ENCODE measurements at places on chromosomes 6 and 20.
A peak's percentile ranks its signal among the peaks of the same experiment; 100 is the strongest.

GRCh38 chr6:73878403-73878802, 182.4 kb downstream of the CD109 start:
- no peak for DNase-seq

- no peak for DNase-seq
These were observed 49.6 kb upstream of the SNAP91 start for GRCh38 chr6:83758533-83758932.

GRCh38 chr6:65819152-65819551, 112.1 kb upstream of the EYS start:
- no peak for DNase-seq

DNA sequence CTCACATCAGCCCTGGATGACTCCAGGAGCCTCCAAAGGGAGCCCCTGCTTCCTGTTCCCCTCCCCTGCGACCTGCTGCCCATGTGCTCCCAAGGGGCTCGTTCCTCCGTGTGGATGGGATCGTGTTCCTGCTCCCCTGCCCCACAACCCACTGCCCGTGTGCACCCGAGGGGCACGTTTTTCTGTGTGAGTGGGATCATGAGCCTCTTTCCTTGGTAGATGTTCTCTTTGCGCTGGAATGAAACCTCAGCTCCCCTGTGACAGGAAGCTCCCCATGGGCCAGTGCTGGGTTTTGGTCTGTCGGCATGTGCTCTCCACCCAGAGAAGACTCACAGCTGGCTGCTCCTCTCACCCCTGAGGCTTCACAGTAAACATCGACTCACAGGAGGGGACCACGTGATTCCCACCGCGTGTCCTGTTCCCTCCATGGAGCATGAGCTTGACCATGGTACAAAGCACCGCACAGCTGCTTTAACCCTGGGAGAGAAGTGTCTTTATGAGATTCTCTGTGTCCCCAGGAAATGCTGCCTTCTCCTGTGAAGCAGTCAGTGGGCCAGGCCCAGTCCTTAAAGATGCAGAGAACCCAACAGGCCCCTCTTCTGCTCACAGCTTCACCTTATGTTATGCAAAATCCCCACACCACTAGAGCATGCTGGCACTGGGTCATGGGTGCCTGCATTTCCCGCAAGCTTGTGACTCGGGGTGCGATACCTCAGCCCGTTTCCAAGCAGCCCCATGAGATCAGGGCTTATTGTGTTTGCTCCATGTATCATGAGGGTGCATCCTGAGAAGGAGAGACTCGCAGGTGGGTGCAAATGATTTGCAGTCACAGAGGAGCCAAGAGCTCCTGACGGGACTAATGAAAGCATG, 215.1 kb downstream of the ERMARD start:
- DNase-seq = no peak

DNA sequence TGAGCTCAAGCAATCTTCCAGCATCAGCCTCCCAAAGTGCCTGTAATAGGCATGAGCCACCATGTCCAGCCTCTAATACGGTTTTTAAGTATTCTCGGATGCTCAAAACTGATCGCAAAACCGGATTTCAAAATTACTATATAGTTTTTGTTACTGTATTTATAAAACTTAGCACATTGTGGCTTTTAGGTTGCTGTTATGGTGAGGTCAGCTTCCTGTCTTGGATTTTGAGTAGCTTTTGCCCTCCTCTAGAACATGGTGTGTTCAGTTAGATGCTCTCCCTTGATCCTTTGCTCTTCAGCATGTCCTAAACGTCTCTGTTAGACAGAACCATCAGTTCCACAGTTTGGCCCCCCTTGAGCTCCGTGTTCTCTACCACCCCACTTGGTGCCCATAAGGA, 96.2 kb downstream of the RPP40 start:
- no peak for DNase-seq

DNA sequence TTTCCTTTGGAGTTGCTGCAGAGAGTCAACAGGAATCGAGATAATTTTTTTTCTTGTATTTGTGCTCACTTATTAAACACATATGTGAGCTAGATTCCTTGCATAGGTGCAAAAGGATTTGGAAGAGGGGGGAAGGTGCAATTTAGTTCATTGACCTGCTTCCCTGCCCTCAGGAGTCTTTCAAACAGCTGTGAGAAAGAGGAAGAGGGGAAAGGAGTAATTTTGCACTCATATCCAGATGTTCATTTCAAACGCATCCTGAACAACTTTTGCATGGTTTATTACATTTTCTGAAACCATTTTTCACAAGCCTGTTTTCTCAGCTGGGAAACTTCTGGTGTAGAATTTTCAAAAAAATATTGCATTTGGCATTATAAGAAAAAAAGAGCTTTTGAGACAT, 795.0 kb downstream of the MAFB start:
- no peak for DNase-seq

- no peak for DNase-seq
These were observed 98.6 kb upstream of the RIN2 start for GRCh38 chr20:19659448-19659847.

DNA sequence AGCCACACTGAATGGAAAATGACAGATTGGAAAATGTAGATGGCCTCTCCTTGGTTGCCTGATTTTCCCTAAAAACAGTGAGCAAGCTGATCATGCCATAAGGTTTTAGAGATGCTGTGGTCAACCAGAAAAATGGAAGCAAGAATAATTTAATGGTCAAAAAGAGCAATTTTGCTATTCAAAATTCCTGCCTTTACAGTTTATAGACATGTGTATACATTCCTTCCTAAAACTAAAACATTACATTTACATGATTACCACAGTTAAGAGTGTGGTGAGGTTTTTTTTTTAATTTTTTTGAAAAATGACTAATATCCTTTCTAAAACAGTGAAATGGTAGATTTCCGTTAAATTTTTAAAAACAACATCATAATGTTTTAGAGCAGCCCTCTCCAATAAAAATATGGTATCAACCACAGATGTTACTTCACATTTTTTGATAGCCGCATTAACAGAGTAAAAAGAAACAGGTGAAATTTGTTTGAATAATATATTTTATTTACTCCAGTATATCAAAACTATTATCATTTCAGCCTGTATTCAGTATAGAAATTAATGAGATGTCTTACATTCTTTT, 407.0 kb upstream of the SOX4 start:
- no peak for DNase-seq

DNA sequence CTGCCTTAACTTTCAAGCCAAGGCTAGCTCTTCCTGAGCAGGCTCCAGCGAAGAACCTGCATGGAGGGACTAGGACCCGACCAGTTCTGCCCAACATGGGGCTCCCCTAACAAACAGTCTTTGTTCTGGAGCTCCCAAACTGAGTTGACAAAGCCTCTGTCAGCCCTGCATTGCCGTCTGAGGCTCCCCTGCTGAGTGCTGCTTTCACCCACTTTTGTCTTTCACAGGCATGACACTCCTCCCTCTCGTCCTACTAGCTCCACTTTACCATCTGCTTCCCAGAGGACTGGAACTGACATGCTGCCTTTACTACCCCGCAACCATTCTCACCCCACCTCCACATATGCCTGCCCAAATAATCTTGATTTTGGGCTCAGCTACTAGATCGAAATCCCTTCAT, 45.1 kb upstream of the B4GALT5 start:
- DNase-seq = peak; percentile 22

DNA sequence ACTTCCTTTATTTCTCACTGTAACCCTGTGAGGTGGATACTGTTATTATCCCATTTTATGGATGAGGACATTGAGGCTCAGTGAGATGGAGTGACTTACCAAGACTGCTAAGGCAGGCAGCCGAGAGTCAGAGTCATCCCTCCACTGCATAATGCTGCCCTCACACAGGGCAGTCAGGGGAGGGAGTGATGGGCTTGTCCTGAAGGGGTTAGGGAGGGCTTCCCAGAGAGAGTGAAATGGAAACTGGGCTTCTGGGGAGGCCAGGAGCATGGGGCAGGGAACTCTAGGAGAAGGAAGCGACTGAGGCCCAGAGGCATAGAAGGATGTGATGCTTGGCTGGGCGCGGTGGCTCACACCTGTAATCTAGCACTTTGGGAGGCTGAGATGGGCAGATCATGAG, 31.1 kb downstream of the TM9SF4 start:
- DNase-seq = no peak

DNA sequence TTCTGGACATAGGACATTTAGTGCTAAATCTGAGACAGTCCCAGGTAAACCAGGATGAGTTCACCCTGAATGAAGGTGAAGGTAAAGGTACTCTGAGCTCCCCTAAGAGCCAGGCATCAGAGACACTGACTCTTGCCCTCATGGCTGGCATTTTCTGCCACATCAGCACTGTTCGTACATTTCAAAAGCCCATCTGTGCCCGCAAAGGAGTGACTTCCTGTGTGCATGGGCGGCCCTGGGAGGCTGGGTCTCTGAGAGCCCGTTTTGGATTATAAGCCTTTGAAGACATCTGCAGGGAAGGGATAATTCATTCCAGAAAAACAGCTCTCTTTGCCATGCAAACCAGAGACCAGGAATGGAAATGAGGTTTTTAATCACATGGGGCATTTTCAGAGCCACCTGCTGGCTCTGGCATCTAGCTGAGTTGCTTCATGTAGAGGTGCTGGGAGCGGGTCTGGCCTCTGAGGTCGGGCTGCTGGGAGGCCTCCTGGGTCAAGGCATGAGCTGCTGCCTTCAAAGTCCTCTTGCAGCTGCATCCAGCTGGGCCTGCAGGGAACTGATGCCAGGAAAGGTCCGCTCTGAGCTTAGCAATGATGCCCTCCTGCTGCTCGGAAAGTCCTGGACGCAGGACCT, 348.3 kb downstream of the DHX35 start:
- peak; percentile 5 for DNase-seq

GRCh38 chr6:130769861-130770260, 57.3 kb upstream of the SMLR1 start:
- DNase-seq = no peak

DNA sequence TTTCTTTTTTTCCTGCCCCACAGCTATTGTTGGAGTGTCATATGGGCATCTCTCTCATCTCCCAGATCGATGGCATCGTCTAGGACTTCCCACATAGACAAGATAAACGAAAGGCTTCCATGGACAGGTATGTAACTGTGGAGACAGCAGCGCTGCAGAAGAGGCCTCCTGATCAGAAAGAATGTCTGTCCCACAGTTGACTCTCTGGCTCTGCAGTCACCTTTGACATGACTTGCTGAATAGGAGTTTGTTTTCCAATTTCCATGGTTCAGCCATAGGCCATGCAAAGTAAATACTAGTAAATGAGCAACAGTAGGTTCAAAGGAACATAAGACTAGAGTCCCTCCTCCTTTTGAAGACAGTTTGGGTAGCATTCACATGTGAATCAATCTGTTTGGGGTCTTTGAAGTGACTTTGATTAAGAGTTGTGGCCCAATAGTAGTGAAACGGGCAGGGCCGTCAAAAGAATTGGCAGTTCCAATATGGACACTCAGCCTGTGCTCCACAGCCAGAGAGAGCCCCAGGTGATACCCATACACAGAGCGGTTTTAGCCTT, 134.7 kb upstream of the IFNGR1 start:
- no peak for DNase-seq

DNA sequence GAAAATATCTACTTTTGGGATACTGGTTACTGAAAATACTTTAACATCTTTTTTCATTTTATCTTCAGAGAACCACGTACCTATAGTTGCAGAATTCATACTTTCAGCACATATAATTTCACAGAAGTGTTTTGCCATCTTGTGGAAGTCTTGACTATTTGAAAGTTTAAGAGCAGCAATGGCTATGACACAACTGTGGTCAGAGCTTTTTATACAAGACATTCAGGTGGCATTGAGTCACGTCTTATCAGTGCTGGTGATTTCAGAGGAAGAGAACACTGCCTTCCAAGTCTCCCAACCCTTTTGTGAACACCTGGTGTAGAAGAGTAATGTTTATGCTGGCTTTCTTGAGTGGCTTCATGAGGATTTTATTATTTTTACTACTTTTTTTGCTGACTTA, 171.6 kb downstream of the ARID1B start:
- DNase-seq = no peak

DNA sequence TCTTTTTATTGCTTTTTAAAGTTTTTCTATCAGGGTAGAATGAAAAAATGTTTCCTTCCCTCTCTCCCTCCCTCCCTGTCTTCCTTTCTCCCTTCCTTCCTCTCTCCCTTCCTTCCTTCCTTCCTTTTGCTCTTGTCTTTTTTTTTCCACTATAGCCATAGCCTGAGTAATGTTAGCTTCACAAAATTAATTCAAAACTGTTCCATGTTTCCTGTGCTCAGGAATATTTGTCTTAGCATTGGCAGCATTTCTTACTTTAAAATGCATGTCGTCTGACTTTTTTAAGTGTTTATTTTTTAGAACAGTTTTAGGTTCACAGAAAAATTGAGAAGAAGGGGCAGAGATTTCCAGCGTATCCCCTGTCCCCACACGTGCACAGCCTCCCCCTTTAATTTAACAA, 730.8 kb upstream of the CITED2 start:
- no peak for DNase-seq

DNA sequence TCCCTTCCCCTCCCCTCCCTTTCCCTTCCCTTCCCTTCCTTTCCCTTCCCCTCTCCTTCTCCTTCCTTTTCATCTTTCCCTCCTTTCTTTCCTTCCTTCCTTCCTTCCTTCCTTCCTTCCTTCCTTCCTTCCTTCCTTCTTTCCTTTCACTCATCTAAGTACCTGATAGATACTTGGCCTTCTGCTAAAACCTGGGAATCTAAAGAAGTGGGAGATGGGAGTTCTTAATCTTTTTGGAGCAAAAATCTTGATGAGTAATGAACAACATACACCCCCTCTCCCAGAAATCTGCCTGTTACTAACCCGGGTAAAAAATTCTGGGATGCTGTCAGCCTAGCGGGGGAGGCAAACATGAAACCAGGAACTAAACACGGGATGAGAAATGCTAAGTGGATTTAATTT, 100.7 kb downstream of the VEGFA start:
- peak; percentile 78 for DNase-seq

GRCh38 chr6:108039681-108040080, 34.9 kb downstream of the OSTM1 start:
- DNase-seq = no peak

DNA sequence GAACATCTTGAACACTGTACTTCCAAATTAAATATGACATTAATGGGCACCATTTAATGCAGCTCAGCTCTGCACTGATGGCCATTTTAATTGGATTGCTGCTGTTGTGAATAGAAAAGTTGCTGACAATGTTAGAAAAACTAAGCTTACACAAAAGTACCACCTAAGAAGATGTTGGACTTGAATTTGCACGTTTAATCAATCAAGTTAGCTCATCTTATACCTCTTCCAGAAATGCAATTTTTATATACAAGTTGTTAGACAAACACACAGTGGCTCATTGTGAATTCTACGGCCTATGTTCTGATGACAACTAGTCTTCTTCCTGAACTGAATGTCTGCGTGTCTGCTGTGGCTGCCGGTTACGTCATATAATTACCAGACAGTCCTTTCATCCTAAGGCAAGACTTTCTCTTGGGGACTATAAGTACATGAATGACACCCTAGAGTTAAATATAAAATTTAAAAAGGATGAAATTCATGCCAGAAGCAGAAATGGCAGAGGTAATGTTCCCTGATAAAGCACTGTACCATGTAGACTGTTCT, 330.2 kb downstream of the EPM2A start:
- peak; percentile 49 for DNase-seq

GRCh38 chr6:32126880-32127279, 1.2 kb downstream of the ATF6B start:
- no peak for DNase-seq

GRCh38 chr6:33280539-33280938, 3.6 kb downstream of the B3GALT4 start:
- no peak for DNase-seq

All from A673 (cell line).